WTC11 (cell line): ENCODE measurements at places on chromosomes 5 and 9. TPM values are rescaled to one million over a fixed set of nuclear protein-coding genes. Genes with fewer than 3 reads are reported as not detected.
A peak's percentile ranks its signal among the peaks of the same experiment; 100 is the strongest.

GRCh38 chr5:33074548-33074947, 363.4 kb downstream of the NPR3 start:
- no peak overlapping the region for H3K4me3 ChIP-seq
- H3K36me3 ChIP-seq = peaks cover 5% of the 10 kb centered on the region; the same call in 1 of the 2 replicates
- no peak overlapping the region for H3K27ac ChIP-seq
- no peak for DNase-seq

GRCh38 chr9:134285215-134285845, 40.9 kb upstream of the RXRA start:
- peaks cover 4% of the 10 kb centered on the region; the same call in 1 of the 2 replicates for H3K4me1 ChIP-seq
- peak overlapping the region; percentile 41 for H3K27ac ChIP-seq
- no peak for DNase-seq
- no peaks in the 10 kb centered on the region for H3K36me3 ChIP-seq

GRCh38 chr9:26262421-26263107, 584.3 kb upstream of the TUSC1 start:
- no peak overlapping the region for H3K27ac ChIP-seq
- peaks cover 4% of the 10 kb centered on the region; the same call in 1 of the 2 replicates for H3K36me3 ChIP-seq
- no peak overlapping the region for H3K4me3 ChIP-seq
- no peak for DNase-seq
- no peaks in the 10 kb centered on the region; the same call in none of the 2 replicates for H3K27me3 ChIP-seq
- H3K4me1 ChIP-seq = peaks cover 6% of the 10 kb centered on the region

Gene DNAH5
- 0.30 to 0.41 TPM (median 0.35 TPM) in 3 replicates for total RNA-seq

GRCh38 chr5:123367739-123368138, 55.5 kb downstream of the CEP120 start:
- DNase-seq = no peak
- H3K4me3 ChIP-seq = no peak overlapping the region
- no peaks in the 10 kb centered on the region for H3K4me1 ChIP-seq

GRCh38 chr5:50547303-50547702, 106.2 kb upstream of the EMB start:
- H3K4me1 ChIP-seq = peaks cover 12% of the 10 kb centered on the region
- peaks cover 12% of the 10 kb centered on the region for H3K36me3 ChIP-seq
- H3K4me3 ChIP-seq = no peak overlapping the region
- peaks cover 6% of the 10 kb centered on the region for H3K27me3 ChIP-seq

Gene MRNIP
- total RNA-seq = 35.2 to 42.0 TPM (median 36.7 TPM) in 3 replicates

DNA sequence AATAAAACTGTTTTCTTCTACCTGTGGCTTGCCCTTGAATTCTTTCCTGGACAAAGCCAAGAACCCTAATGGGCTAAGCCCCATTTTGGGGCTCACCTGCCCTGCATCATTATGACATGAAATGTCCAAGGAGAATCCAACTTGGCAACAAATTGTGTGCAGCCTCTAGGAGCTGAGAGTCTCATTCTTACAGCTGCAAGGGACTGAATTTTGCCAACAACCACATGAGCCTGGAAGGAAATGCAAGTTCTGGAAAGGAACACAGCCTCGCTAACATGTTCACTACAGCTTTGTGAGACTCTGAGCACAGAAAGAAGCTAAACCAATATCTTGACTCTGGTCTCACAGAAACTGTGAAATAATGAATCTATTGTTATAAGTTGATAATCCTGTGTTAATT, 94.8 kb upstream of the CDH12 start:
- H3K27ac ChIP-seq = no peak overlapping the region
- peaks cover 3% of the 10 kb centered on the region; the same call in 1 of the 2 replicates for H3K36me3 ChIP-seq
- no peak overlapping the region for H3K4me3 ChIP-seq
- no peaks in the 10 kb centered on the region for H3K4me1 ChIP-seq
- no peaks in the 10 kb centered on the region for H3K27me3 ChIP-seq

Gene SNX2
- total RNA-seq = 63.7 to 68.9 TPM (median 66.6 TPM) in 3 replicates
